ENCODE measurements at places on chromosomes 13 and 19.
A peak's percentile ranks its signal among the peaks of the same experiment; 100 is the strongest.

GRCh38 chr13:107138486-107138885 lies 570.5 kb upstream of the ARGLU1 start:
- DNase-seq = no peak

DNA sequence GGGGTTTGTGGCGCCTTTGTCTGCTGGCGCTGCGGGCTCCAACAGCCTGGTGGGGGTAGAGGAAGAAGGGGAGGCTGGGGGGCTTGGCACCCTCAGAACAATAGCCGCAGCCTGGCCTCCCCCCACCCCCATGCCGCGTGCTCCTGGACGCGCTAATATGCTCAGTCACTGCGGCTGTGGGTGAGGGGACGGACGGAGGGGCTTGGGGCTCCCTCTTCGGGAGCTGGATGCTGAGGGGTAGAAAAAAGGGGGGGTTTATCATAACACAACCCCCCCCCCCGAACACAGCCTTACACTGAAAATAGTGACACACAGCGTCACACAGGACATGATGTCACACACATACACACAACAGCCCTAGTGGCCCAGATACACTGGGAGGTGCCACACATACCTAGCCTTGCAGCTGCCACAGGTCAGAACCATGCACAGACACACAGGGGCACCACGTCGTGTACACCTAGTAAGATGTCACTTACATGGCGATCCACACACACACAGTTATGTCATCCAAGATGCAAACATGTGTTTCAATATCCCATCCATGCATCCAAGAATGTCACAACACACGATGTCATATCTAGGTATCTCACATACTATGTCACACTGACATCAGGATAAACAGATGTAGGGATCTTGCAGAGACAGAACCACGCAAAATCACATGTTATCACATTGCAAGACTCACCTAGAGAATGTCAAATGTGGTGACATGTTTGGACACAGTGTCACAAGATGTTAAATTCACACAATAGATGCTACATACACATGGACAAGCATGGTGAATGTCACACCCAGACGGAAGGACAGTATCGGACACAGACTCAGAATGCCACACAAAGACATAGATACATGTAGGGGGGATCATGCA lies 806 bp downstream of the MAST1 start:
- no peak for DNase-seq

DNA sequence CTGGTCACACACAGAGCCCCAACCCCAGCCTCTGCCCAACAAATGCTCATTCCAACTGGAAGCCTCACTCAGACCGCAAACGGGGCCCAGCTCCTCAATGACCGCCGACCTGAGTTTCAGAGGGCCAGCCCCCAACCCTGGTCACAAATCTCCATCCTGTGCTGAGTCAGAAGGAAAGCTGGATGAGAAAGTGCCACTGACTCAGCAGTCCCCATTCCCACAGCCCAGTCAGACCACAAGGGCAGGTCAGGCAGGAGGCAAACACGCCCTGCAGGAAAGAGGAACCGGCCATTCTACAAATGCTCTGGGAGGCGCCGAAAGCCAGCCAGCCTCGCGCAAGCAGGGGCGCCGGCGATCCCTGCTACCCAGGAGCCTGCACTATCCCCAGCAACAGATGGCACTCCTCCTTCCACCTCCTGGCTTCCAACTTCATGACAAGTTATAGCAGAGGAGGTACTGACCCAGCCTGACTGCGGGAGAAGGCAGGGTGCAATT lies 14.1 kb upstream of the PRKD2 start:
- DNase-seq = peak; percentile 78

DNA sequence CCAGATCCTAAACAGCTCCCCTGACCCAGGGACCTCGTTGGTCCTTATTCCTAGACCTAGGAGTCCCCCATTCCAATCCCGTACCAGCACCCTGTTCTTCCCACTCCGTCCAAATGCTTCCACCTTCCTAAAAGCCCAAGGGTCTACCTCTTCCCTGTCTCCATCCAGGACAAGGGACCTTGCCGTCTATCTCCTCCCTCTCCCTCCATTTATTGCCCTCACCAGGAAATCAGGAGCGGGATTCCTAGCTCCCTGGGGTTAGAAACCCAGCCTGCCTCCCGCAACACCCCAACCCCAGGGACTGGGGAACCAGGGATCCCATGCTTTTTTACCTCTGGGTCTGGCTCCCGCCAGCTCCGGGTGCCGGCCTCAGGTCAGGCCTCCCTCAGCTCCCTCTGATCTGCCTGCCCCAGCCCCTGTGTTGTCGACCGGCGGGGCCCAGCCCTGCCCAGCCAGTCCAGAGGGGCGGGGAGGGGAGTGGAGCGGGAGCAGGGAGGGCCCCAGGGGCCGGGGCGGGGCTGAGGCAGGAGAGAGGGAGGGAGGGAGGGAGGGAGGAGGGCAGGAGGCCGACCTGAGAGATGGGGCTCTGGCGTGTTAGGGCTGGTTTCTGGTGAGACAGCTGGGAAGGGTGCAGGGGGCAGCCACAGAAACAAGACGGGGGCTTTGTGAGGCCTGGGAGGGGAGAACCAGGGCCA lies at the start of gene B3GNT8:
Gene B3GNT8, minus strand, starts transcription at position 423 of the 695 bp plus-strand sequence. CDS start 596 bp downstream, outside the sequence.
- peak; percentile 40 for DNase-seq

- DNase-seq = peak; percentile 7
These were observed at the start of gene APLP1 for GRCh38 chr19:35868172-35868822. APLP1 (plus strand) TSS chr19:35868574; CDS start chr19:35868637, 63 bp downstream.

DNA sequence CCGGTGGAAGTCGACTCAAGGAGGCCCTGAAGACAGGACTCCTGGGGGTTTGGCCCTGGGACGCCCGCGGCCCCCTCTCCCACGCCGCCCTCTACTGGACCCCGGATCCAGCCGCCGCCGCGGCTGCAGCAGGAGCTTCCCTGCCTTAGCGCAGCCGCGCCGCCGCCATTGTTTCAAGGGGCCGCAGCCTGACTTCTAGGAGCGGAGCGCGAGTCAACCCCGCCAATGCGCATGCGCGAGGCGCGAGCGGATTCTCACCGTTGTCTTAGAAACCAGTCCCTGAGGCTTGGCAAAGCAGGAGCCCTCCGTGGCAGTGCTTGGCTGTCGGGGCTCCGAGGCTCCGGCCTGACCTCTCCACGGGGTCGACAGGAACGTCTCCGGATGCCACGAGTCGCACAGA lies 19.1 kb upstream of the ZNF420 start:
- DNase-seq = no peak

- DNase-seq = peak; percentile 96
These were observed 13.6 kb upstream of the STRN4 start for GRCh38 chr19:46759817-46760333.

DNA sequence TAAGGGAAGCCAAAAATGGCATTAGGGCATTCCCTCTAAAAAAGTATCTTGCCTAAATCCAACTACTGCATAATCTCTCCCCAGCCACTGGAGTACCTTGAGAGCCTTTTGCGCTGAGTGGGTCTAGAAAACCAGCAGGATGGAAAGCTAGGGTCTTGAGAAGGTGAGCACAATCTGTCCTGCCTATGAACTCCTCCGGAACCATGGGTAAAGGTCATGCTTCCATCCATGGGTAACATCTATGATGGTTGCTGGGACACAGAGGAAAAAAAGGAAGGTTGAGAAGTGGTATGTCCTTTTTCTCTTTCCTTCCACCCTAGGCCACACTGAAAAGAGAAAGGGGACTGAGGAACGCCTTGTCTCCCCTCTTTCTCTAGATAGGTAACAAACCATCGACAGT lies 52.4 kb downstream of the ZNF676 start:
- no peak for DNase-seq

DNA sequence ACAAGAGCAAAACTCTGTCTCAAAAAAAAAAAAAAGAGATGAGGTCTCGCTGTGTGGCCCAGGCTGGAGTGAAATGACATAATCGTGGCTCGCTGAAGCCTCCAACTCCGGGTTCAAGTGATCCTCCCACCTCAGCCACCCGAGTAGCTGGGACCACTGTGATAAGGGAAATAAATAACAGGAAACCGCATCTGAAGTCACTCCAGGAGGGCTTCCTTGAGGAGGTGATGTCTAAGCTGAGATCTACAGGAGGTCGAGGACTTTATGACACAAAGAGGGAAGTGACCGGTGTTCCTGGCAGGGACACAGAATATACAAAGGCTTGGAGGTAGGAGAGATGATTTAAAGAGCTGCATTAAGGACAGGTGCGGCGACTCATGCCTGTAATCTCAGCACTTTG lies 8.9 kb upstream of the NR2F6 start:
- no peak for DNase-seq

- no peak for DNase-seq
These were observed 8.2 kb upstream of the HSD17B14 start for GRCh38 chr19:48844472-48844871.

DNA sequence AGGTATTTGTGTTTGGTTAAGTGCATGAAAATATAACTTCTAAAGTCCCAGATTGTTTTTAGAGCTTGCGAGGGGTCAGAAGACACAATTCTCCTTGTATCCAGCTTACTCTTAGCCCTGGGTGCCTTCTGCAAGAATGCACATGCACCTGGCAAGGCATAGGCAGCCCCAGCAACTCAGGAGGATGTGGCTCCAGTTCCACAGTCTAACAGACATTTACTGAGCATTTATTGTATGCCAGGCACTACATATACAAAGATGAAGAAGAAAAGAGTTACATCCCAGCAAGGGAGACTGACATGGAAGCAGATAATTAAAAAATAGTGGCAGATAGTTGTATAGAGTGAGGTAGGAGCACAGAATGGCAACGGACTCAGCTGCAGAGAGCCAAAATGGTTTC lies 101.1 kb upstream of the FRY start:
- DNase-seq = no peak

DNA sequence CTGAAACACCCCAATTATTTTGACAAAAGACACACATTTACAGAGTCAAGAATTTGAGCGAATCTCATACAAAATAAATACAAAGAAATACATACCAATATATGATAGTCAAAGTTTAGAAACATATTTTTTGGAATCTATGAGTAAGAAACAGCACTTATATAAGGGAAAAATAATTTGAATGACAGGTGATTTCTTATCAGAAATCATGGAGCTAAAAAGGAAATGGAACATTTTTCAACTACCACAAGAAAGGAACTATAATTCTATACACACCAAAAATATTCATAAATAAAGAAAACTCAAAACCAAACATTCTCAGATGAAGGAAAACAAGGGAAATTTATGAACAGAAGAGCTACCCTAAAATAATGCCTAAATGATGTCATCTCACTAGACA lies 1226.6 kb downstream of the PCDH9 start:
- DNase-seq = no peak

DNA sequence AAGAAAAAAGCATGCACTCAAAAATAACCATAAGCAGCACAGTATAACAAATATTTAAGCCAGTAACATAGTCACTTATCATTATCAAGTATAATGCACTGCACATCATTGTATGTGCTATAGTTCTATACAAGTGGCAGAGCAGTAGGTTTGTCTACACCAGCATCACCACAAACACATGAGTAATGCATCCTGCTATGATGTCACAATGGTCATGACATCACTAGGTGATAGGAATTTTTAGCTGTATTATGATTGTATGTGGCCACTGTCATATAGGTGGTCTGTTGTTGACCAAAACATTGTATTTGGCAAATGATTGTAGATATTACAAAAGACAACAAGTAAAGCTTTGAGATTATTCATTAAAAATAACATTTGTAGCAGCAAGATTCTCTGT lies 860.7 kb upstream of the GPC6 start:
- DNase-seq = no peak

GRCh38 chr19:41174297-41174928 lies 18.6 kb upstream of the CYP2S1 start:
- DNase-seq = no peak

DNA sequence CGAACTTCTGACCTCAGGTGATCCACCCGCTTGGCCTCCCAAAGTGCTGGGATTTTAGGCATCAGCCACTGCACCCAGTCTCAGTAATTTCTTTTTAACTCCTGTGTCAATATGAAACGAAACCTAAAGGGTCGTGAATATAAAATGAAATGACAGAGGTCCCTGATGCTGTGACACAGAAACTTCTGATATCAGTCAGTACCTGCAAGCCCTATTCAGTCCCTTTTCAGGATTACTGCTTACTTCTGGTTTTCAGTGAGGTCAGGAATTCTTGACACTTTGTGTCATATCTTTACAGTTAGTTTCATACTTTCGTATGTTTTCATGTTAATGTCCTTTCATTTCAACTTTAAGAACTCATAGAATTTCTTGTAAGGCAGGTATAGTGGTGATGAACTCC lies 58.7 kb downstream of the RNF17 start:
- no peak for DNase-seq

GRCh38 chr13:24271601-24272451 lies 37.6 kb upstream of the C1QTNF9 start:
- peak; percentile 61 for DNase-seq

GRCh38 chr13:44800626-44801025 lies 188.6 kb downstream of the NUFIP1 start:
- DNase-seq = no peak

DNA sequence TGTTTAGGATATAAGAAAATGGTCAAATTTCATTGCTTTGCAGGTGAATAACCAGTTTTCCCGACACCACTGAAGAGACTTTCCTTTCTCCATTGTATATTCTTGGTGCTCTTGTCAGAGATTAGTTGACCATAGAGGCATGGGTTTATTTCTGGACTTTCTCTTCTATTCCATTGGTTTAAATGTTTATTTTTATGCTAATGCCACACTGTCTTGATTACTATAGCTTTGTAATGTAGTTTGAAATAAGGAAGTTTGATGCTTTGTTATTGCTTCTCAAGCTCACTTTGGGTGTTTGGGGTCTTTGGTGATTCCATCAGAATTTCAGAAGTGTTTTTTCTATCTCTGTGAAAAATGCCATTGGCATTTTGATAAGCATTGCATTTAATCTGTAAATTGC lies 190.0 kb upstream of the SPRY2 start:
- DNase-seq = no peak

- no peak for DNase-seq
These were observed 39.2 kb upstream of the CYP2A7 start for GRCh38 chr19:40921005-40921897.
